ENCODE measurements at places on chromosomes 4 and X.

GRCh38 chr4:123676890-123677229 lies 280.3 kb downstream of the SPRY1 start:
- no peak for DNase-seq

- DNase-seq: no peak
Observed at GRCh38 chr4:4818415-4819212, 40.9 kb upstream of the MSX1 start.

- peak; percentile 2 for DNase-seq
Observed at GRCh38 chrX:49761481-49761880, 65.7 kb upstream of the PAGE1 start.

- DNase-seq: no peak
Observed at GRCh38 chr4:75723163-75724065, 963 bp upstream of the USO1 start.

GRCh38 chr4:85676850-85677590 lies 202.1 kb downstream of the ARHGAP24 start:
- DNase-seq: no peak

DNA sequence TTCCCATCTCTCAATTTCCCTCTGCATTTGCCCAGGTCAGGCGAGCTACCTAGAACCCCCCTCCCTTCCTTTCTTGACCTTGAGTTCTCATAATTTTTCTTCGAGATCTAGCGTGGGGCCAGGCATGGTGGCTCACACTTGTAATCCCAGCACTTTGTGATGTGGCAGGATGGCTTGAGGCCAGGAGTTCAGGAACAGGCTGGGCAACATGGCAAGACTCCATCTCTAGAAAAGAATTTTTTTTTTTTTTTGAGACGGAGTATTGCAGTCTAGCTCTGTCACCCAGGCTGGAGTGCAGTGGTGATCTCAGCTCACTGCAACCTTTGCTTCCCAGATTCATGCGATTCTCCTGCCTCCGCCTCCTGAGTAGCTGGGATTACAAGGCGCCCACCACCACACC lies 4.5 kb upstream of the PORCN start:
- no peak for DNase-seq

- no peak for DNase-seq
Observed at GRCh38 chrX:97846228-97846627, 962.5 kb downstream of the RPA4 start.

GRCh38 chr4:108359130-108359985 lies 190.6 kb upstream of the LEF1 start:
- DNase-seq: peak; percentile 35

GRCh38 chrX:46251755-46252154 lies 293.5 kb downstream of the ZNF674 start:
- DNase-seq: no peak

DNA sequence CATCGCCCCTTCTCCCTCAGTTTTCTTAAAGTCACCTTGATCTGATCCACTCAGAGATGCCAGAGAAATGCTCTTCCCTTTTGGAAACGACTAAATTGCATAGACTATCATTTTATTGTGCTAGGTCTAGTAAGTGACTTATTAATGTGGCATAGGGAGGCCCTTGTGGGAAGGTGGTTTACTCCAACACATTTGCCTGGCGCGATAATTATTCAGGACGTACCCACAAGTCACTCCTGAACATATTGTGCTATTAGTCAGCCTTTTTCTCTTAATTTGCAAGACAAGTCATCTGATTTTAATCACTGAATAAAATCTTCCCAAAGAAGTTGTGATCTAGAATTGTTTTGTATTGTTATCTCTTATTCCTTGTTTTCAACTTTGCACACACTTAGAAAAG lies 7.6 kb downstream of the ENPEP start:
- DNase-seq: no peak

- DNase-seq: no peak
Observed at GRCh38 chr4:139942241-139942640, 211.7 kb downstream of the MAML3 start.

DNA sequence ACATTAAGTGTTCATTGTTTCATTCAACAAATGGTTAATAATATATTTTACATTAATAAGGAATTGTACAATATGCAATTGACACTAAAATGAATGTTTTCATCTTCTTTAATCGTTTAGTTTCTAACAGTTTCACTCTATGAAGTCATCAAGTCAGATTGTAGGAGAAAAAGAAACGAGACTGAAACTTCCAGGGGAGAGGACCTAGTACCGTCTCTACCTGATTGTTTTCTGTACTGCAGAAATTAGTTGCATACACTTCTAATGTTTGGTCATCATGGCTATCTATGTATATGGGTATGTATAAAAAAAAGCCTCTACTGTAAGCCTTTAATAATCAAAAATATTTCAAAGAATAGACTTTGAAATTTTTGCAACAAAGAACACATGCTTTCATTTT lies 1350.9 kb downstream of the ARAP2 start:
- no peak for DNase-seq

GRCh38 chrX:123626962-123627361 lies 105.9 kb downstream of the THOC2 start:
- DNase-seq: no peak

- DNase-seq: no peak
Observed at GRCh38 chrX:140439476-140439875, 65.4 kb downstream of the SOX3 start.

DNA sequence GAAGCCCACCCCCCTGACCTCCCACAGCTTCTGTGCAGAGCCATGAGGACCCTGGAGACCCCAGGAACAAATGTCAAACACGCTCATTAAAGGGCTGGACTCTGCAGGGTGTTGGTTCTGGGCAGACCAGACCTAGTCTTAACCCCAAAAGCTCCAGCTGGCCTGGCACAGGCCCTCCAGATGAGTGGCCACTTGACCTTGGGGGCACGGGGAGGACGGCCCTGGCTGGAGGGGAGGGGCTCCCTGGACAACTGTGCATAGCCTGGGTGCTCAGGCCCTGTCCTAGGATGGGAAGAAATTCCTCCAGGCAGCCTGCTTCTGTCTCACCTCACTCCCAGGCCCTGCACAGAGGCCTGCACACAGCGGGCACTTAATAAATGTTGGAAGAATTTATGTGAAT lies 9.4 kb downstream of the ADRA2C start:
- no peak for DNase-seq

- DNase-seq: no peak
Observed at GRCh38 chr4:55830716-55831115, 11.1 kb downstream of the EXOC1L start.

GRCh38 chr4:86926435-86927086 lies 8.2 kb upstream of the AFF1 start:
- no peak for DNase-seq

GRCh38 chr4:39786838-39787237 lies 88.9 kb downstream of the UBE2K start:
- no peak for DNase-seq

DNA sequence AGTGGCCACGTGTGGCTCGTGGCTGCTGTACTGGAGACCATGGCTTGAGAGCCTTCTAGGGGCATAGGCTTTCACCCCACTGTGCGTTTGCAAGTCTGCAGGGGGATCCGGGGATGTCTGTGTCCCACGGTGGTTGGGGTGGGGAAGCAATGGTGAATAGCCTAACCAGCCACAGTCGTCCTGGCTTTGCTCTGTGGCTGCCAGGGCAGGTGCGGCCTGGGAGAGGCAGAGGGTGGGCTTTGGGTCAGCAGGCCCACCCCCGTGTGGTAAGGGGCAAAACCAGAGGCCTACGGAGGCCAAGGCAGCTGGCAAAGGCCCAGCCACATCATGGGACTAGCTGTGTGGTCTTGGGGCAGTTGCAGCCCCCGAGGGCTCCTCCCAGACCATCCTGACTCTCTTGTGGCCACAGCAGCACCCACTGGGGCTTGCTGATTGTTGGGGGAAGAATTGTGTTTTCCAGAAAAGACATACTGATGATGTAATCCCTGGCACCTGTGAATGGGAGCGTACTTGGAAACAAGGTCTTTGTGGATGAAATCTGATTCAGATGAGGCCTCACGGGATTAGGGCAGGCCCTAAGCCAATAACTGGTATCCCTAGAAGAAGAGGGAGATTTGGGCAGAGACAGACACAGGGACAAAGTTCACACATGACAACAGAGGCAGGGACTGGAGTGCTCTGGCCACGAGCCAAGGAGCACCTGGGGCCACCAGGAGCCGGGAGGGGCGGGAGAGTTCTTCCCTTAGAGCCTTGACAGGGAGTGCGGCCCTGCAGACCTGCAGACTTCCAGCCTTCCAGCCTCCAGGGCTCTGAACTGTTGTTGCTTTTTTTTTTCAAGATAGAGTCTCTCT lies 2.9 kb downstream of the CPZ start:
- no peak for DNase-seq

DNA sequence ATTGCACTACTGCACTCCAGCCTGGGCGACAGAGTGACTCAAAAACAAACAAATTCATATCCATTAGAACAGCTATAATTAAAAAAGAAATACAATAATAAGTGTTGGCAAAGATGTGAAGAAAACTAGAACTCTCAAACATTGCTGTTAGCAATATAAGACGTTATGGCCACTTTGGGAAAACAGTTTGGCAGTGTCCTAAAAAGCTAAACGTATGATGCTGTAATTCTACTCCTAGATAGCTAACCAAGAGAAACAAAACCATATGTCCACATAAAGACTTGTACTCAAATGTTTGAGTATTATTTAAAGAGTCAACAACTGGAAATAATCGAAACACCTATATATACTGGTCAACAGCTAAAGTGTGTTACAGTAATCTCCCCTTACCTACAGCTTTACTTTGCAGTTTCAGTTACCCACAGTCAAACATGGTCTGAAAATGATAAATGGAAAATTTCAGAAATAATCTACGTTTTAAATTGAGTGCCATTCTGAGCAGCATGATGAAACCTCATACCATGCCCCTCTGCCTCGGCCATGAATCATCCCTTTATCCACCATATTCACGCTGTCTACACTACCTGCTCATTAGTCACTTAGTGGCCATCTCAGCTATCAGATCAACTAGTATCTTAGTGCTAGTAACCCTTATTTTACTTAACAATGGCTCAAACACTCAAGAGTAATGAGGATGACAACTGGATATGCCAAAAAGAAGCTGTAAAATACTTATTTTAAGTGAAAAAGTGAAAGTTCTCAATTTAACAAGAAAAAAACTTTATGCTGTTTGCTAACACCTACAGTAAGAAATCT lies 4.9 kb downstream of the ELF2 start:
- no peak for DNase-seq

DNA sequence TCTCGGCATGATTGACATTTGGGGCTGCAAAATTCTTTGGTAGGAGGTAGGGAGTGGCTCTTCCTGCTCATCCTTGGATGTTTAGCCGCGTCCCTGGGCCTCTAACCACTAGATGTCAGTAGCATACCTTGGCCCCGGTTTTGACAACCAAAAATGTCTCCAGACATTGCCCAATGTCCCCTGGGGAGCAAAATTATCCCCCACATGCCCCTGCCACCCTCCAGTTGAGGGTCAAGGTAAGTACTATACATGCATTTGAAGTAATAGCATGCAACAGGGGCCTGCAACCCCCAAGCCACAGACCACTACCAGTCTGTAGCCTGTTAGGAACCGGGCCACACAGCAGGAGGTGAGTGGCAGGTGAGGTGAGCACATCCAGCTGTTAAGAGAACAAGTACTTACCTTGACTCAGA lies 17.6 kb upstream of the KIAA1210 start:
- DNase-seq: no peak

- no peak for DNase-seq
Observed at GRCh38 chr4:119729835-119730670, 101.4 kb upstream of the PDE5A start.
